ENCODE measurements at places on chromosomes 5 and 9.

DNA sequence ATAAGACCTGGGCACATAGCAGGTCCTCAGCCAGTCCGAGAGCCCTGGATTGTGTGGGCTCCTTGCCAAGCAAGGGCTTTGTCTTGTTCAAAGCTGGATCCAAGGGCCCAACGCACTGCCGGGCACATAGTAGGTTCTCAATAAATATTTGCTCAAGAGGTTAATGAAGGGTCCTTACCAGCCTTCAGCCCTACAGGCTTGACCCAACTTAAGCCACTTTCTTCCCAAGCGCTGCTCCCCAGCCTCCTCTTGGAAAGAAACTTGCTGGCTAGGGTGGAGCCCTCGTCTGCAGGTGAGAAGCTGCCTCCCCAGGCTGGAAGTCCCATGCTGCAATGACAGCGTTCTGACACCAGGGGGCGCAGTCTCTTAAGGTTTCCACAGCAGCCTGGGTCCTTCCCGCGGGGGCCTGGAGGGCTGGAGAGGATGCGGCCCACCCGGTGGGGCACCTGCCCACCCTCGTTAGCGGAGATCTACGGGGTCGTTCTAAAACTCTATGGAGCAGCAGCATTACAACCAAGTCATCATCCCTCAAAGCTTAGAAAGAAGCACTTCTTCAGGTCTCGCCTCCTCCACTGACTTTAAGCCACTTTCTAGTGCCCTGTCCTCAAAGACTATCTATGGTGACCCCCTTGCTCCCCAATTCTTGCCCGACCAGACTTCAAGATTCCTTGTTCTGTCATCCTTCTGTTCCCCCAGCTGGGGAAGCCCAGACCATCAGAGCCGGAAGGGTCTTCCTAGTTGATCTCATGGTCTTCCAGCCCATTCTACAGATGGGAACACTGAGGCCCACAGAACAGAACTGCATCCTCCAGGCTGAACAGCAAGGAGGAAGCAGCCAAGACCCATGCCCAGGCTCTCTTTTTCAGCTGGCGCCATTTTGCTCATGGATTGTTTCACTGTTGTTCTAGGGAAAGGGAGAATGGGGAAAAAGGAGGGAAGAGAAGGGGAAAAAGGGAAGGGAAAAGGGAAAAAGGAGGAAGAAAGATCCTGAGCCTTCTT is 115.4 kb downstream of the LHX2 start:
- peak; percentile 67 for DNase-seq

DNA sequence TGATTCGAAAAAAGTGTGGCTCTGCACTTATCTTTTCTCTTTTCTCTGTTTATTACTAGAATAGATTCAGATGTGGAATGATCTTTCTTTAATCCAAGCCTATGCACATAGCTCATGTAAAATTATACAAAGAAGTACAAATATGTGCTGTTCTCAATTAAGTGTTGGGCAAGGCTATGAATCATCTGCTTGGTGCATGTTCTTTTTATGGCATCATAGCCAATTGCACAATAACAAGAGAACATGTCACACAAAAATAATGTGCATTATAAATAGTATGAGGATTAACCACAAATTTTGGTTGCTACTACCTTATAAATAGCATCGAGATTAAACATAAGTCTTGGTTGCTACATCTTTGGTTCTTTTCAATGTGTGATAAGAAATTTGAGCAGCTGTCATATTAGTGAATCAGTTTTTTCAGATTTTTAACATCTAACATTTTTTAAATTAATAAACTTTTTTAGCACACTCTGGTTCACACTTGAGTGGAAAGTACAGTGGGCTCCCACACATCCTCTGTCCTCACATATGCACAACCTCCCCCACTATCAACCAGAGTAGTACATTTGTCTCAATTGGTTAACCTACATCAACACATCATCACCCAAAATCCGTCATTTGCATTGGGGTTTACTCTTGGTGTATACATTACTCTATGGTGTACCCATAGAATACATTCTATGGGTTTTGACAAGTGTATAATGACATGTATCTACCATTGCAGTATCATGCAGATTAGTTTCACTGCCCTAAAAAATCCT is 6.8 kb upstream of the RECK start:
- no peak for DNase-seq

DNA sequence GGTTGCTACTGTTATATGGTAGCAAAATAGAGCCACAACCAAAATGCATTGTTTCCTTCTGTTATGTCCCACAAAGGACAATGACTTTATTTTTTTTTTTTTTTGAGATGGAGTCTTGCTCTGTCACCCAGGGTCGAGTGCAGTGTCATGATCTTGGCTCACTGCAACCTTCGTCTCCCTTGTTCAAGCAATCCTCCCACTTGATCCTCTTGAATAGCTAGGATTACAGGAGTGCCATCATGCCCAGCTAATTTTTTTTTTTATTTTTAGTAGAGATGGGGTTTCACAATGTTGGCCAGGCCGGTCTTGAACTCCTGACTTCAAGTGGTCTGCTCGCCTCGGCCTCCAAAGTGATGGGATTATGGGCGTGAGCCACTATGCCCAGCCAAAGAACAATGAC is 527.7 kb upstream of the SGCD start:
- no peak for DNase-seq

DNA sequence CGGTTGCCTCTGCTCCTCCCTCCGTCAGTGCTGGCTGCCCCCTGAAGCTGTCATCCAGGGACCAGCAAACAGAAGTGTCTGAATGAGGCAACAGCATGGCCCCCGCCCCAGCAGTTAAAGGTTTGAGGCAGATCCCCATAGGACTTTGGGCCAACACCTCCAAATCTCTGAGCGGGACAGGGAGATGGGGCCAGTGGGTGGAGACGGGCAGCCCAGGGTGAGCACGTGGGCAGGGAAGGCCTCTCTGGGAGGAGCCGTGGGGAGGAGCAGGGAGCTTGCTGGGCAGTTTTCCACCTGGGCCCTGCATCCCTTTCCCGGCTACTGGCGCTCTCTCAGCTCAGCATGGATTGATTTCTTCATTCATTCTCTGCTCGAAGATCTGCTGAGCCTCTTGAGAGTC is 39.1 kb upstream of the NOTCH1 start:
- no peak for DNase-seq

GRCh38 chr9:23220957-23221356 is 605.1 kb downstream of the ELAVL2 start:
- DNase-seq, result no peak

GRCh38 chr5:98933445-98934072 is 4.8 kb upstream of the CHD1 start:
- peak; percentile 62 for DNase-seq

DNA sequence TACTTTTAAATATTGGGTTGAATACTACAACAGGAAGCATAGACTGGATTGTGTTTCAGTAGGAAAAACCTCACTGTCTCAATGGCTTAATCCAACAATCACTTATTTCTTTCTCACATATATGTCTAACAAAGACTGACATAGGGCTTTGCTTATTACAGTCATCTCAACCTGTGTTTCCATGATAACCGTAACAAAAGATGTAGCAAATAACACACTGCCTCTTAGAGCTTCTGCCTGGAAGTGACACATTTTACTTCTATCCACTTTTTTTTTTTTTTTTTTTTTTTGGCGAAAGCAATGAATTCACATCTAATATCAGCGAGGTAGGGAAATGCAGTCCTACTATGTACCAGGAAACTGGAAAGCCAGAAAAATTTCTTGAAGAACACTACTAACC is 204.9 kb upstream of the CDKN2B start:
- no peak for DNase-seq

Measured in CD4-positive, alpha-beta memory T cell (primary cell).